ENCODE measurements at places on chromosomes 12 and 14.

- no peak for DNase-seq
Measured at GRCh38 chr14:99476864-99477263, 3.8 kb downstream of the SETD3 start.

- DNase-seq, result no peak
Measured at GRCh38 chr14:95375539-95376109, 55.9 kb upstream of the CLMN start.

DNA sequence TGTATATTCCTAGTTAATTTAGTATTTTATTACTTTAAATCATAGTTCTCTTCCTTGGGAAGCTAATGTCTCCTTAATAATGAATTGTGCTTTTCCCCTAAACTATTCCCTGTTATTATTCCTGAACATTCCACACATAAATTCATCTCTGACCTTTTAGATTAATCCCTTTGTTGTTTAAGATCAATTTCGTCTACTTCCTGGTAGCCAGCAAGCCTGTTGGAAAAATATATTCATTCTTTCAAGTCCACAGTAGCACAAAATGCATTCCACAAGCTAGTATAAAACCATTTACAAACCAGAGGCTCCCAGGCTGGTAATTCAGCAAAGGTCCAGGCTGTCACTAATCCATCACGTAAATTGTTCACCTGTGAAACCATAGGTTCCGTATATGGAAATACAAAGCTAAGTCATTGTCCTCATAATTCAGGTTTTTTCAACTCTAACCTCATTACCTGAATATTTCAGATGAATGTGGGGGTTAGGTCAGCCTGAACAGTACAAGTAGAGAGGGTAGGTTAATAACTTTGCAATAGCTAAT, 232.7 kb downstream of the SEC23A start:
- no peak for DNase-seq

DNA sequence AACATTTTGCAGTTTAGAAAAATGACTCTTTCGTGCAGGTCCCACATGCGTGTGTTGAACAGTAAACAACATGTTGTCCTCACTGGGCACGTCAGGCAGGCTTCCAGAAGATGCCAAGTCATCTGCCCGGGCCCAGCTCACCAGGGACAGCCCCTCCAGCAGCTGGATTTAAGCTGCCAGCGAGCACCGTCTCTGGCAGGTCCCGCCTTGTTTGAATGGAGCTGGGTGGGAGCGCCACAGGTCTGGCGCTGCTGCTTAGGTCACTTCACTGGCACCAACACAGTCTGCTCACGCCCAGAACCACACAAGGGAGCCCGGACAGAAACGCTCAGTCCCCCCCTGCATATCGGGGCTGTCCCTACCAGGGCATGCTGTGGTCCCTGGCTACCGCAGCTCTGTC, 33.1 kb upstream of the MMP17 start:
- DNase-seq, result no peak

Measured in CD4-positive, alpha-beta T cell treated with Interleukin-2 at 100 ng/mL for 4 hours (primary cell).